ENCODE measurements at places on chromosomes 4 and X.

- no peak for DNase-seq
Observed at GRCh38 chr4:533318-534100, 34.5 kb downstream of the PIGG start.

DNA sequence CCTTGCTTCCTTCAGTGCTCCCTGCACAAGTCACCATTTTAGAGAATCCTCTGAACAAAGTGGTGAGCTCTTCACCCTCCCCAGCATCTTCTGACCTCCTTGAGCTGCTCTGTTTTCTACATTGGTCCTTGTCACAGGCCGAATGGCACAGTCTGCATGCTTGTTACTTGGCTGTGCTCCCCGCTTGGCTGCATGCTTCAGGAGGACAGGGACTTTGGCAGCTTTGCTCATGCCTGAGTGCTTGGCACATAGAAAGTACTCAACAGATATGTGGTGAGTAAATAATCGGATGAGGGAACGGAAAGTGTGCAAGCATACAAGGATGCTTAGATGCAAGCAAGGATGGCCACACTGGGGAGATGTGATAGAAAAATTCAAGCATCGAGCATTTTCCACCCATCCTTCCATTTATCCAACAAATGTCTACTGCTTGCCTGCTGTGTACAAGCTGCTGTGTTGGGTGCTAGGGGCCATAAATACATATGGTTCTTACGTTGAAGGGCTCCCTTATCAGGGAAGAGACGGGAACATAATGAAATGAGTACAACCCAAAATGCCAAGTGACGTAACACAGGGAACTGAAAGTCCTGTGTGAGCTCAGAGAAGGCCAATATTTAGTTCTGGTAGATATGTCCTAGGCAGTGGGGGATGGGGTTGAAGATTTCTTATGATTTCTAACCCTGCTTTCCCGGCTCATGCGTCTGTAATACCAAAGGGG lies 31.2 kb downstream of the SLC2A9 start:
- no peak for DNase-seq

DNA sequence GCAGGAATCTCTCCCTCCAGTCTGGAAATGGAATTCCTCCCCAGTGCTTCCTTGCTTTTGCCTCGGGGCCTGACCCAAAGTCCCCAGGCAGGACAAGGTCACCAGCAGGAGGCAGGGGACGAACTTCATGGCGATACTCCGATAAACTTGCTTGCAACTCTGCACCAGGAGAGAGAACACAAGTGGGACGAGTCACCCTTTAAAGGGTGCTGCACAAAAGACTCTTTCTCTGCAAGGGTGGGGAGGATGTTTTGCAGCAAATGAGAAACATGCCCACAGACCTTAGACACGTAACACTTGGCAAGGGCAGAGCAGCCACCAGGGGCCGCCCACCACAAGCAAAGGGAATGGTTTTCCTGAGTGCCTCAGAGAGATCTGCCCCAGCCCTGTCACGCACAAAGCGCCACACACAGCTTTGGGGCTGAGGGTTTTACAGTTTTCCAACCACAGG lies at the start of gene FGFBP2:
Gene FGFBP2, minus strand, starts transcription at position 175 of the 451 bp plus-strand sequence. Its CDS starts 46 bp downstream, at position 129.
- peak; percentile 63 for DNase-seq

- DNase-seq: no peak
Observed at GRCh38 chr4:159108124-159108523, 5.2 kb downstream of the RAPGEF2 start.

DNA sequence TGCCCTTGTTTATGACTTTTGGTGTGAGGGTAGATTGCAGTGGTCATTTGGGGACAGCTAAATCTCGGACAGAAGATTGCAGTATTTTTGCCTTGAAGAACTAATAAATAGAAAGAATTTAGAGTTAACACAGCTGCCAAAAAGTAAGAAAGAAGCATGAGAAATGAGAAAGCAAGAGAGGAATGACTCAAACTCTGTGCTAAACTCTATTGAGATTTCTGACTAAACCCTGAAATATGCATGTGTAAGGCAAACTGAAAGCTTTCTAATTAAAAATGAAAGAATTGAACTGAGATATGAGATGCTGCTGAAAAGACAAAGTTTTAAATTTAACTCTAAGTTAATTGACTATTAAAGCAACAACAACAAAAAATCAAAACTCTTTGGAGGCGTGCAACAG lies 791.3 kb downstream of the RAB28 start:
- no peak for DNase-seq

DNA sequence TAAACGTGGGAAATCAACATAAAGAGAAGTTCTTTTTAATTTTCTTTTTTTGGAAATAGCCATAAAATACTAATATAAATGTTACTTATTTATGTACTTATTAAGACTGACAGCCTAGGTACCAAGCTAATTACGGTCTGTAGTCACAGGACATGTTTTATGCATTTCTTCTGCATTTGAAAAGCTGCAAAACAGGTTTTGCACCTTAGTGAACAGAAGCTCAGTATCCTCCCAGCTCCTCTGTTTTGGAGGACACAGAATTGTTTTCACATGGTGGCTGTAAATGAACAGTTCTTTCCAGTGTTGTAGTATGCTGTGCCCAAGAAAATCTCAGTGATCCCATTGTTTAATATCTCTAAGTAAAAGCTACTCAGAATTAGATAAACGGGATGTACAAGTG lies 1788.0 kb upstream of the TENM3 start:
- DNase-seq: no peak

DNA sequence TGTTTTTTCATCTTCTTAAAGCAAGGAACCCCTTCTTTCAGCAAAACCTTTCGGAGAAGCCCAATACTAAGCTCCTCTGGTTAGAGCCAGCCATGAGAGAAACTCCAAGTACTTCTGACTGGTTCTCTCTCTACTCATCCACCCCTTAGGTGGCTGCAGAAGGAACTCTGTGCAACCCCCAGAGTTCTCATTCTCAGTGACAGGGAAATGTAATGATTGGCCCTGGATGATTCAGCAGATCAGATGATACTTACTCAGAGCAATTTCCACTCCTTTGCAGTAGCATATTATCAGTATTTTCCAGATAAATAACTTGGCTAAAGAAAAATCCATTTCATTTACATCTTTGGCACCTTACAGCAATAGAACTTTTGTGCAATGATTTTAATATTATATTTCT lies 3.2 kb downstream of the SPP1 start:
- DNase-seq: no peak

- DNase-seq: no peak
Observed at GRCh38 chrX:115266300-115266699, 23.2 kb upstream of the LUZP4 start.

DNA sequence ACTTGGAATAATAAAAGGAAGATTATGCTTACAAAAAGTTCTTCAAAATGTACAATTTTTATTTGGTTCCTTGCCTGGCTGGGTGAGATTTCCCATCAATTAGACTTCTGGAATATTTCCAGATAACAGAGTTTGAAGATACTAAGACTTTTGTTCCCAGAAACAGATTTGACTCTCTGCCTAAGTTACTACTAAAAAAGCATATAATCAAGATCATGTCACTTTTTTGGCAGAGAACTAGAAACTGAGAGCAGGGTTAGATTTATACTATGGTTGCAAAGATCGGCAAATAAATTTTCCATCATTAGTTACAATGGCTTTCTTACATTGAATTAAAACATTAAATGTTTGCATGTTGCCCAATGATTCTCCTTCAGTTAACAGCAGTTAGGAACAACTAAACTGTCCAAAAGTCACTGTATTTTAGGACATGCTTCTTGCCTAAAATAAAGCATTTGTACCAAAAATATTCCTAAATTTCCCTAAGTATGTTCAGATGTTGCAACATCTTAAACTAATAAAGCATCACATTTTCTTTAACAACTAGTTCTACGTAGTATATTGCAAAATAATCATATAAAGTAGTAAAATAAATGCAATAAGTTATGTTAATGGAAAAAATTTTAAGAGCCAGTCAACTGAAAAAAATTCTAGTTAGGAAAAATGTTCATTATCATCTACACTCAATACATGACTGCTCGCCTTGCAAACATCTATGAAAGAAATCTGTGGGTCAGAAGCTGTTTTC lies 73.0 kb downstream of the SEC24D start:
- no peak for DNase-seq

GRCh38 chrX:47817421-47817820 lies 19.3 kb upstream of the ZNF81 start:
- DNase-seq: no peak

Measured in NT2/D1 (cell line).